ENCODE measurements at places on chromosomes 6 and 20. TPM values are rescaled to one million over a fixed set of nuclear protein-coding genes. Genes with fewer than 3 reads are reported as not detected.
A peak's percentile ranks its signal among the peaks of the same experiment; 100 is the strongest.

Gene CTAGE9
- not detected for polyA plus RNA-seq

Gene IBTK
- polyA plus RNA-seq: 14.0 TPM

Gene FAM217A
- not detected for polyA plus RNA-seq

Gene SLC25A27
- 2.2 TPM for polyA plus RNA-seq

Gene TRIM10
- not detected for polyA plus RNA-seq

Gene F13A1
- polyA plus RNA-seq: not detected

Gene CCM2L
- not detected for polyA plus RNA-seq

Gene ZC2HC1B
- not detected for polyA plus RNA-seq

Gene CAP2
- polyA plus RNA-seq: 2.2 TPM

Gene HDGFL1
- not detected for polyA plus RNA-seq

GRCh38 chr20:44916586-44916985 lies 6.7 kb downstream of the PABPC1L start:
- DNase-seq: no peak

DNA sequence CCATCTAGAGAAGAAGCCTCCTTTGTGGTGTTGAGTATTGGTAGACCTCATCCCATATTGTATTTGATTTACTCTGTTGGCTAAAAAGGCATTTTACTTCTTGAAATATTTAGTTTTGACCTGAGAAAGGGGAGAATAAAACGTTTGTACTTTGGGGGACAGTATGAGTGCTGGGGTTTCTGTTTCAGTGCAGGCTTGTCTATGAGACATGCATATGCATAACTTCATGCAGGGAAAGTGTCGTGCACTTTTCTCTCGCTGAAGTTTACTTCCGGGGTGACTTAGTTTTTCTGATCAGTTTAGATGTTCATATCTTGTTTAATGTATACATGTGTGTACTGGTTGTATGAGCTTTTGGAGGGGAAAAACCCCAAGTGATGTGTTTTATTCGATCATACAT lies 59.5 kb downstream of the UTRN start:
- no peak for DNase-seq

- DNase-seq: no peak
Observed at GRCh38 chr6:71392276-71392675, 103.7 kb downstream of the OGFRL1 start.

DNA sequence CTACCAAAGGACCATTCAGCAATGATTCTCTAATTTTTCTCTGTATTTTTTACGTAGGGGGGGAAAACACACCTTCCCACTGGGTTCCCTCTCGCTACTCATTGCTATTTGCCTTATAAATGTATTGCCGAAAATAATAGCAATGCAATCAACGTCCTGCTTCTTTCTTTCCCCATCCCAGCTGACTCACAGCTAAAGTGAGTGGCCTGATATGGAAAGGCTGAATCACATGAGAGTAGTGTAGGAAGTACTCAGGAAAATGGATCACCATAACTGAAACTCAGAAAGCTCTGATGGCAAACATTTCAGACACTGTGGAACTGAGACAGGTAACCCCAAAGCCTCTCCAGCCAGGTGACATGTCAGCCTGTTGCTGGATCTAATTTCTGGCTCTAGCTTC lies 49.3 kb upstream of the SRPK1 start:
- peak; percentile 57 for DNase-seq

DNA sequence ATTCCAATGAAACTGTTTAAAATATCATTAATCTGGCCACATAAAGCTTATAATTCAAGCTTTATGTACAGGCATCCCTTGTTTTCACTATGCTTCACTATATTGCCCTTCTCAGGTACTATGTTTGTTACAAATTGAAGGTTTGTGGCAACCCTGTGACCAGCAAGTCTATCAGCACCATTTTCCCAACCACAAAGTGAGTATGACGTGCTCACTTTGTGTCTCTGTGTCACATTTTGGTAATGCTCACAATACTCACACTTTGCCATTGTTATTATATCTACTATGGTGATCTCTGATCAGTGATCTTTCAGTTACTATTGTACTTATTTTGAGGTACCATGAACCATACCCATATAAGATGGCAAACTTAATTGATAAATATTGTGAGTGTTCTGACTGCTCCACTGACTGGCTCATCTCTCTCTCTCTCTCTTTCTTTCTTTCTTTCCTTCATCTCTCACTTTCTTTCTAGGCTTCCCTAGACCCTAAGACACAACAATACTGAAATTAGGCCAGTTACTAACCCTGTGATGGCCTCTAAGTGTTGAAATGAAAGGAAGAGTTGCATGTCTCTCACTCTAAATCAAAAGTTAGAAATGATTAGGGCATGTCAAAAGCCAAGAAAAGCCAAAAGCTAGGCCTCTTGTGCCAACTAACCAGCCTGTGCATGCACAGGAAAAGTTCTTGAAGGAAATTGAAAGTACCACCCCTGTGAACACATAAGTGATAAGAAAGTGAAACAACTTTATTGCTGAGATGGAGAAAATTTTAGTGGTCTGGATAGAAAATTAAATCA lies 227.9 kb downstream of the BCAS1 start:
- no peak for DNase-seq

DNA sequence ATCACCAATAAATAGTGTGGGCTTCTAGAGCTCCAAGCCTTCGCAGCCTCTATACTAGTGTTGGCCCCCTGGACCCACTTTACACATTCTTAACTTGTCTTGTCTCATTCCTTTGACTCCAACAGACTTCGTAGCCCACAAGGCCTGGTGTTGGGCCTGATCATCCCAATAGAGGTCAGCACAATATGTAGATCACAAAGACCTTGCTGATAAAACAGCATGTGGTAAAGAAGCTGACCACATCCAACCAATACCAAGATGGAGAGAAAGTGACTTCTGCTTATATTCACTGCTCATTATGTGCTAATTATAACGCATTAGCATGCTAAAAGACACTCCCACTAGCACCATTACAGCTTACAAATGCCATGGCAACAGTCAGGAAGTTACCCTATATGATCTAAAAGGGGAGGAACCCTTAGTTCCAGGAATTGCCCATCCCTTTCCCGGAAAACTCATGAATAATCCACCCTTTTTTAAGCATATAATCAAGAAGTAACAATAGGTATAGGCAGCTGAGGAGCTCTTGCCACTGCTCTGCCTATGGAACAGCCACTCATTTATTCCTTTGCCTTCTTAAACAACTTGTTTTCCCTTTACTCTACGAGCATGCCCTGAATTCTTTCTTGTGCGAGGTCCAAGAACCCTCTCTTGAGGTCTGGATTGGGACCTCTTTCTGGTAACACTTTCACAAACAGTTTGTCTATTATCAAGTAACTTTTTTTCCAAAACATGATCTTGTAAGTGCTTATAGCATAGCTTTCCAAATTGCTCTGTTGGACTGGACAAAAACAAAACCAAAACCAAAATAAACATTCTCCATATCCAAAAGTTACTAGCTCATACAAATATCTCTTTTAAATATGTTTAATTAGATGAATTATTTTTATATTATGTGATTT lies 54.6 kb upstream of the ECHDC1 start:
- DNase-seq: no peak

GRCh38 chr6:15254070-15254975 lies 8.5 kb downstream of the JARID2 start:
- DNase-seq: no peak

DNA sequence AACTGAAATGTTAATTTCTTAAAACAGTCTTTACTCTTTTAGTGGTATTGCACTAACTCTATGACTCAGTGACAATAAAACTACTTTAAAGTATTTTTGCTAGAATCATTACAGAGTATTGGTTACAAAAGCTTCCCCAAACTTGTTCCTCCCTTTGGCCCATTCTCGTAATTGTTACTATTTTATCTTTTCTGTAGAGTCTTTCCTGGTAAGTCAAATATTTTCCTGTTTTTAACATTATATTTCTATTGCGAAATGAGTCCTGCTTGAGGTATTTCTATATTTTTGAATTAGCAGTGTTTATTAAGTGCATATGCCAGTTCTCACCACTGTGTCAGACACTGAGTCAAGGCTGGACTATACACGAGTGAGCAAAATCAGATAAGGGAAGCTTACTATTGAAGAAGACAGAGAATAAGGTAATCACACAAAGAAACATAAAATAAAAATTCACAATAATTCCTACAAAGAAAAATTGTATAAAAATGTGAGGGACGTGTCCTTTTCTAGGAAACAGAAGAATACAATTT lies 970.5 kb downstream of the EYS start:
- DNase-seq: no peak

GRCh38 chr20:57960803-57961575 lies 251.2 kb upstream of the PMEPA1 start:
- DNase-seq: no peak

DNA sequence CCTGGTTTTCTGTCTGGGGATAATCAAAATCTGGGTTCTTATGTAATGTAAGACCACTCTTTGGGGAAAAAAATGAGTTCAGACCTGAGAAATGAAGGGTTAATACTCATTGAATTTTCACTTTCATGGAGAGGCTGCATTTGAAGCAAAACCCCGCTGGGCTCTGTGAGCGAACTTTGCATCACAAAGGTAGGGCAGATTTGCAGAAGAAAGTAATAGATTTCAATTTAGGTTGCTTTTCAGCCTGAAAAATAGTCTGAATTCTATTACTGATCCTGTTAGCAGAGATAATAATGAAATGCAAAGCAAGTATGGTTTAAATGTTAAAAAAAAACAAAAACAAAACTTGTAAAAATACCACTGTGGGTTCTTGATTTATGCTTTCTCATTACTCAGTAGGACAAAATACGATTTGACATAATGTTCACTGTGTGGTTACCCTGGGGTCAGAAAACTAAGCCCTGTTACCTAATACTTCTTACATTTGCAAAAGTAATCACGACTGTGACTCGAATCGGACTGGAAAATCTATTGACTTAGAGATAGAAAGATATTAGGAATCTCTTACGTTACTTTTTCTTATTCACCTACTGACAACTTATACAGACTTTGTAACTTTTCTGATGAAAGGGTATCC lies 72.2 kb downstream of the UST start:
- no peak for DNase-seq

GRCh38 chr6:34572585-34572984 lies 16.5 kb upstream of the SPDEF start:
- no peak for DNase-seq

DNA sequence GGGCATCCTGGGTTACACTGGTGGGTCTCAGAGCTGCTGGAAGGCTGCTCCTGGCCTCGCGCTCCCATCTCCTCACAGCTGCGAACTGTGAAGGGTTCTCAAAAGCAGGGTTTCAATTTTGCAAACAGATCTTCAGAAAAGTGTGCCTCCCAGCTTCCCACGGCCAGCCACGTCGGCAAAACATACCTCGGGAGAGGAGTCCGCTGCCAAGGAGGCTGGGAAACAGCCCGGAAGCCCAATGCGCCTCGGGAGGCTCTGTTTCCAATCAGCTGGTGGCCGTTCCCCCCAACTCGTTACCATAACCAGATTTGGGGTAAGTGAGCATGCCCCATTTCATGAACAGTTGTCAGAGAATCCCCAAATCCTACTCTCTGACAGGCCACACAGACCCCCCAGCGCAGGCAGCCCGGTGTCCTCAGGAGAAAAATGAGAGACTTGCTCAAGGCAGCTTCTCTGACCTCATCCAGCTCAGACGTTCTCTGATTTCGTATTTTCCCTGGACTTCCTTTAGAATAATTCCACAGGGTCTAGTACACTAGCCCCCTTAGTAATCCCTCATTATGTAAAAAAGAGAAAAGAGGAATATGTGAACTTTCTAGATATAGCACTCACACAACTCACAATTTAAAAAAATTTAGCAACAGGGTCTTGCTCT lies 98.4 kb downstream of the SNX5 start:
- DNase-seq: no peak

GRCh38 chr20:17500826-17501225 lies 30.4 kb downstream of the BFSP1 start:
- DNase-seq: no peak

- DNase-seq: peak; percentile 94
Observed at GRCh38 chr6:75196081-75196687, 9.7 kb downstream of the COL12A1 start.

GRCh38 chr6:97438011-97438671 lies 155.1 kb upstream of the MMS22L start:
- DNase-seq: no peak

GRCh38 chr6:116483616-116484015 lies 22.4 kb downstream of the CALHM6 start:
- DNase-seq: no peak

DNA sequence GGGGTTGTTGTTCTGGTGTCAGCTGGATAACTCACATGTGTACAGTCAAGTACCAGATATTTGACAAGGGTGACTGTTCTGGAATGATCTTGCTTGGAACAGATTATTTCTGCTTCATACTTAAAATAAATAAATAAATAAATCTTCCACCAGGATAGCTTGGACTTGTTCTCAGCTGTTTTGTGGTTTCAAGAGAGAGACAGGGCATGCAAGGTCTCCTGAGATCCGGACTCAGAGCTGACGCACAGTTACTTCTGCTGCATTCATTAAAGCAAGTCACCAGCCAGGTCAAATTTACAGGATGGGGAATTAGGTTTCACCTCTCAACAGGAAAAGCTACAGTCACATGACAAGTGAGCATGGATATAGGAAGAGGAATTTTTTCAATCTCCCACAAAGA lies 285.0 kb upstream of the SPTLC3 start:
- no peak for DNase-seq

- DNase-seq: no peak
Observed at GRCh38 chr6:170057034-170057734, 233.7 kb downstream of the DLL1 start.

DNA sequence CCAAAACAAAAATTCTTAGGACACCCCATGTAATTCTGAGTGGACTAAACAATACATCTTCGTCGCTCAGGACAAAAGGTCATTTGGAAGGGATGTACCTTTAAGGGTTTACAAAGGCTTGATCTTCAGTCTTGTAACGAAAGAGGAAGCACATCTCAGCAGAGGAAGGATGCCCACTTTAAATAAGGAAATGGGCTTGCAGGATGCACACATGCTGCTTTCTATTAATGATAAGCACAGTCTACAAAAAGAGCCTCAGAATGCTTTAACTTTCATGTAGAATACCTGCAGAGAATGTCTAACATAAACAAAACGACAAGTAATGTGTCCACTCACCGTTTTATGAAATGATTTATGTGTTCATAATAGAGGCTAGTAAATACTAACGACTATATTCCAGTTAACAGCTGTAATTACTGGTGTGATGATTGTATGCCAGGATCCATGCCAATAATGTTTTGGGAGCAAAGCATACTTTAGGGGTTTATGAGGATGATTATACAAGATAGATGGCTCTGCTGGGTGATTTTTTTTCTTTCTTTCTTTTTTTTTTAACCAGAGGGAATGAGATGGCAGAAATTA lies 216.9 kb downstream of the GMDS start:
- DNase-seq: no peak

DNA sequence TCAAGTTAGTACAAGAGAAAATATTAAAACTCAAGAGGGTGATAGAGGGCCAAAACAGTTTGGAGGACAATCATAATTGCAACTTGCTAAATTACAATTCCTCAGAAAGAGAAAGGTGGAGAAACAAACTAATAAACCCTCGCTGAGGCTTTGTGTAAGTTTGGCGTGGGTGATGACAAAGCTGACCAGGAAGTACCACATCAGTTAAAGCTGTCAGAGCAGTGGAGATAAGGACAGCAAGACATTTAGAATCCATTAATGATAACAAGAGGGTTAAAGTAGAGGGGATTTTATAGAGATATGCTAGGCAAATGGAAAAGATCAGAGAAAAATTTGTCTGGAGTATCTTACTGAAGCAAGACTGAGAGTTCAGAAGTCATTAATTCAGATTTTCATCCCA lies 334.4 kb downstream of the TFAP2B start:
- no peak for DNase-seq
